ENCODE measurements at places on chromosomes 13 and 19.

- DNase-seq: no peak
These were observed 543.1 kb upstream of the SLITRK5 start for GRCh38 chr13:87128036-87128435.

- DNase-seq: no peak
These were observed 12.4 kb downstream of the RFX1 start for GRCh38 chr19:13993590-13994300.

DNA sequence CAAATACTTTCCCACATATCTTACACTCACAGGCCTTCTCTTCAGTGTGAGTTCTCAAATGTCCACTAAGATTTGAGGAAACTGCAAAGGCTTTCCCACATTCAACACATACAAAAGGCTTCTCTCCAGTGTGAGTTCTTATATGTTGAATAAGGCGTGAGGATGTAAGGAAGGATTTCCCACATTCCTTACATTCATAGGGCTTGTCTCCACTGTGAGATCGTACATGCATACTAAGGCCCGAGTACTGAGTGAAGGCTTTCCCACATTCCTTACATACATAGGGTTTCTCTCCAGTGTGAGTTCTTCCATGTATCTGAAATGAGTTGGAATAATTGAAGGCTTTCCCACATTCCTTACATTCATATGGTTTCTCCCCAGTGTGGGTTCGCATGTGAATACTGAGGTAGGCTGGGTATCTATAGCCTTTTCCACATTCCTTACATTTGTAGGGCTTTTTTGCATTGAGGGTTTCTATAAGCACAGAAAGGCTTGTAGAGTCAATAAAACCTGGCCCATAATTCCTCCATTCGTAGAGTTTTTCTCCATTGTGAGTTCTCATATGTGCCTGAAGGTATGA, 9.6 kb downstream of the ZNF426 start:
- no peak for DNase-seq

- no peak for DNase-seq
These were observed 8.7 kb downstream of the IFNL1 start for GRCh38 chr19:39304701-39305571.

DNA sequence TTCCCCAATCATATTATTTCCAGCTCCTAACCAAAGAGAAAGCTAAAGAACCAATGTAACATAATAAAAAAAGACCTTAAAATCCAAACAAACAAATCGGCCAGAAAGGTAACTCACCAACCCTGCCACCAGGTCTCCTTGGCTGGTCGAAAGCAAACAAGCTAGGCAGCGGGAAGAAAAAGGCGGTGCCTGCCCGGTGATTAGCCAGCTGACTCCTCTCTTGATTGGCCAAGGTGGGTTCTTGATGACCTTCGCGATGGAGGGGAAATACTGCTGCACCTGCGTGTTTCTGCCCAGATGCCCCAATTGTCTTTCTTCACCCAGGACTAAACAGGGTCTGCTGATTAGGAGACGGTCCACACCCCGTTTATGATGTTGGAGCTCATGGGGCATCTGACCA, at the start of gene NLRP11:
Gene NLRP11 (minus strand): TSS at position 154 of the 400 bp plus-strand sequence. CDS start 13,825 bp downstream, outside the sequence.
- no peak for DNase-seq

- no peak for DNase-seq
These were observed 56.1 kb upstream of the FREM2 start for GRCh38 chr13:38630780-38631179.

DNA sequence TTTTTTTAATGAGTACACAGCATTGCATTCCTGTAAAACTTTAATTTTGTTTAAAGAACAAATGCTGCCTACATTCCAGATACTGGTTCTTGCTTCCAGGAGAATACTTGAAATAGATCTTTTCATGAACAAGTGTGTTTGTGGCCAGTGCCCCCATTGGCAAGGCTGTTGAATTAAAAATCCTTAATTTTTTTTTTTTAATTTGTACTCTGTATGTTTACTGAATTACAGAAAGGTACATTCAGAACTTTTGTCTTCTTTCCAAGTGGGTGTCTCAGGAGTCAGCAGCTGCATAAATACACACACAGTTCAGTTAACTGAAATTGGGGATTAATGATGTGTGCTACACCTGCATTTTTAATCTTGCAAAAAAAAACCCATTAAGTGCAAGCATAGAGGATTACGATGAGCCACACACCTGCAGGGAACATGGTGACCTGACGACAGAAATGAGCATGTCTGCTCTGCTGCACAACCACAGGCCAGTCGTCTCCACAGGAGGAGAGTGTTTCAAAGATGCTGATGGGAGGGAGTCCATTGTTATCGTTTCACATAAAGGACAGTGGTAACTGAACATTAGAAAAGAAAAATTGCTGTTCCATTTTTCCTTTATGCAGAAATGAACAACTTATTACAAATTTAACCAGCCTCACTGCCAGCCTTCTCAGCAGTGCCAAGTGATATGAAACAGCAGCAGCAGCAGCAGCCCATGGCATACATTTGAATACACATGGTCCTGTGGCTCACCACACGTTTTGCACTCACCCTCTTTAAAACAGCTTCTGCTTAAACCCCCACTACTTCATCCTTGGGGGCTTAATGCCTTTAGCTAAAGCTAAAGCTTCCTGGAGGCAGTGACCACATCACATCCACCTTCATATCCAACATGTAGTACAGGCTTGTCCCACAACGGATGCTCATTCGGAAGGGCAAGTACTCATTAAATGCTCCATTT, 72.3 kb upstream of the RFC3 start:
- no peak for DNase-seq

- no peak for DNase-seq
These were observed 341.4 kb downstream of the LIG4 start for GRCh38 chr13:107873926-107874325.

GRCh38 chr13:25207291-25207810, 35.3 kb upstream of the AMER2 start:
- DNase-seq: no peak

DNA sequence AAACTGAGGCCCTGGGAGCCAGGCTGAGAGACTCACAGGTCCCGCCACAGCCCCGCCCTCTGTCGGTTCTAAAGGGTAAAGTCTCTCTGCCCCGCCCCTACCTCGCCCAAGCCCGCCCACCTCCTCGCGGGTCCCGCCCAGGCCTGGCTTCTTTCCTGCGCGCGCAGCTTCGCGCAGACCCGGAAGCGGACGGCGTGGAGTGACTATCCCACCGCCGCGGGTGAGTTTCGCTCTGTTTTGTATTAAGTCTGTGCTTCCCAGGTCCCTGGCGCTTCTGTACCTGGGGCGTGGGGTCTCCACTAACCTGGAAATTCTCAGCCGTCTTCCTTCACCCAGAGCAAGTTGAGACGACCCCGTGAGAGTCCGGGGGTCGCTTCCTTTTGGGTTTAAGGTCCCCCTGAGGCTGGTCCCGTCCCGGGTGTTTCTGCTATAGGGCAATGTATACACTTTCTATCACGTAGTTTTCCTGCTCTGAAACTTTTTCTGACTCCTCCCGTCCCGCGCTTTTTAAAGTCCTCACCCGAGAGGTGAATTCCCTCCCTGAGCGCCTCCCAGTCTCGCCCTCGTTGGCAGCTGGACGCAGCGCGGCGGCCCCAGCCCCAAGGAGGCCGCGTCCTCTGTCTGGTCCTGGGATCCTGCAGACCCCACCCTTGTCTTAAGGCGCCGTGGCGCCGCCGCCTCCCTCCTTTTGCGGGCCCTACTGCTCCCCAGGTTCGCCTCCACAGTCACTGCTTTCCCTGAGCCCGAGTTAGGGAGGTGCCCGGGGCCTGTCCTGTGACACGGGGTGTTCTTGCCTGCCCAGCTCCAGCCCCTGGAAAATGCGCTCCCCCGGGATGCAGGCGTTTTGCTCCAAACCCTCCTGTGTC, at the start of gene ZNF765:
Gene ZNF765 (plus strand): TSS at position 176 of the 866 bp plus-strand sequence. CDS start 2,867 bp downstream, outside the sequence.
- peak; percentile 90 for DNase-seq

DNA sequence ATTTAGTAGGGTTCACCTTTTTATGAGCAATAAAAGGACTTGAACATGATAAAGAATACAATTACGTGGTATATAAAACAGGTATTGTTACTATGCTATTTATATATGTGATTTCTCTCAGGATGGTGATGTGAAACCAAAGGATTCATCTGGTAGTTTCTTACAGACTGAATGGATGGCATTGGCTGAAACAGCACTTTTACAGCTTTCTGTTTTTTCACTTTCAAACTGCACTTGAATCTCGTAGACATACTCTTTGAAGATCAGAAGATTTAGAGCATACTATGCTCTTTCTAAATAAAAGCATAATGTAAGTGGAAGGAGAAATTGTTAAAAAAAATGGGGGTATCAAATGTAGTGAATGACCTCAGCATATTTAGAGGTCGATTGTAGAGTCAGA, 354.8 kb downstream of the HS6ST3 start:
- no peak for DNase-seq

GRCh38 chr13:33953203-33953602, 135.3 kb downstream of the RFC3 start:
- DNase-seq: no peak

DNA sequence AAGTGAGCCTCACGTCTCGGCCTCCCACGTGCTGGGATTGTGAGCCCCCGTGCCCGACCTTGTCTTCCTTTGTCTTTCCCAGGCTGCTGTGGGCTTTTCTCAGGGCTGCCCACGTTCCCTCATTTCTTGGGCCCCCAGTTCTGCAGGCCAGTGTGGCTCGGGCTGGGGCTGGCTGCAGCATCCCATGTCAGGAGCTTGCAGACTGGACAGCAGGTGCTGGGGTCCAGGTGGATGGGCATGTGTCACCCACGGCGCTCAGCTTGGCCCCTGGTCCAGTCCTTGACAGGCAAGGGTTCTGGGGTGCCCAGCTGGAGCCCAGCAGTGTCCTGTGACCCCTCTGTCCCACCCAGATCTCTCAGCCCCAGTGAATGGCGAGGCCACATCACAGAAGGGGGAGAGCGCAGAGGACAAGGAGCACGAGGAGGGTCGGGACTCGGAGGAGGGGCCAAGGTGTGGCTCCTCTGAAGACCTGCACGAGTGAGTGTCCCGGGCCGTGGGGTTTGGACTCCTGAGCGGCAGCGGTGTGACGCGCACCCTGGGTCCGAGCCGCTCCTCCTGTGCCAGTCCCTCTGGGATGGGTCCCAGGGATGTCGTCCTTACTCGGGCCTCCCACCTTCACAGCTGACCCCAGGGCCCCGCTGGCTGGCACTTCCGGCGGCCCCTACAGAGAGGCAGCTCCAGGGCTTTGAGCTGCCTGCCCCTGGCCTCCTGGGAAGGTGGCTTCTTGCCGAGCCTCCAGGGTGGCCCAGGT, 17.3 kb downstream of the PLIN4 start:
- DNase-seq: no peak

- no peak for DNase-seq
These were observed 32.5 kb downstream of the PIP5K1C start for GRCh38 chr19:3667766-3668165.

DNA sequence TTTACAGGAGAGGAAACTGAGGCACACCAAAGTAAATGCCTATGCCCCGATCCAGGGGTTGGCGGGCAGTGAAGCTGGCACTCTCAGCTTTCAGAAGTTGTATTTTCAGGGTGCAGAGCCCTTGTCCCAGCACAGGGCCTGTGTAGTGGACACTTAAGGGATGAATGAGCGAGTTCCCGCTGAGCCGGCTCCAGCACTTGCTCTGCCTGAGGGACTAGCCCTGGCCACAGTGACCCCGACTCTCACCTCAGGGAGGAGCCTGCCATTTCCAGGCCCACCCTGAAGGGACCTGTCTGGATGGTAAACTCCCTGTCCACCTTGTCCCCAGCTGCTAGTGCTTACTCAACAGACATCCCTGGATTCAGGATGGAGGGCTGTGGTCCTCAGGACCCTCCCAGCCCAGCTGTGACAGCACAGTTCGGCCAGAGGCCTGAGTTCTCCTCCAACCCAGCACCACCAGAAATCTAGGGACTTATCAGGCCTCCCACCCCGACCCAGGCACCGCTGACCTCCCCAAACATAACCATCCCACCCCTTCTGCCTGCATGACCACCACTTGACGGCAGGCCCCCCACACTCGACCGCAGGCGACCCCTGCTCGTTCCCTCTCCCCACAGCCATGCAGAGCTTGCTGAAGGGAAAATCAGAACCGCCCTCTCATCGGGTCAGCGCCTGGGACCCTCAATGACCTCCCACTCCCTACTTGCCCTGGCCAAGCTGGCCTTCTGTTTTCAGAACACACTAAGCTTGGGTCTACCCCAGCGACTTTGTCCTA, 8.4 kb downstream of the PPP6R1 start:
- DNase-seq: no peak

GRCh38 chr19:14072535-14073260, at the start of gene MISP3:
MISP3 (plus strand) TSS chr19:14072786; CDS start chr19:14073310, 524 bp downstream.
- no peak for DNase-seq

- DNase-seq: no peak
These were observed 23.7 kb downstream of the LYPD3 start for GRCh38 chr19:43441716-43442115.

GRCh38 chr19:49357186-49357585, 5.0 kb downstream of the TEAD2 start:
- no peak for DNase-seq

DNA sequence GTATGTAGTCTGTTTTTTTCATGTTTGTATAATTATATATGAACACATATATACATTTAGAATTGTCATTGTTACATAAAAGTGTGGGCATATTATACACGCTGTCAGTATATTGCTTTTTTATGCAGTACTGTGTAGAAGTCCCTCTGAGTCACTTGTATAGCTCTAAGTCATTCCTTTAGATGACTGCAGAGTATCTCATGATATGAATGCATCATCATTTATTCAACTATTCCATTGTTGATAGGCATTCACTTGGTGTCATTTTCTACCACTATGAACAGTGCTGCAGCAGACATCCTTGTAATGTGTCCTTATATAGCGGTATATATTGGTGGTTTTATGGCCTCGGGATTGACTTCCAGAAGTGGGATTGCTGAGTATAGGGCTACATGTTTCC, 15.3 kb downstream of the RFXAP start:
- DNase-seq: no peak

DNA sequence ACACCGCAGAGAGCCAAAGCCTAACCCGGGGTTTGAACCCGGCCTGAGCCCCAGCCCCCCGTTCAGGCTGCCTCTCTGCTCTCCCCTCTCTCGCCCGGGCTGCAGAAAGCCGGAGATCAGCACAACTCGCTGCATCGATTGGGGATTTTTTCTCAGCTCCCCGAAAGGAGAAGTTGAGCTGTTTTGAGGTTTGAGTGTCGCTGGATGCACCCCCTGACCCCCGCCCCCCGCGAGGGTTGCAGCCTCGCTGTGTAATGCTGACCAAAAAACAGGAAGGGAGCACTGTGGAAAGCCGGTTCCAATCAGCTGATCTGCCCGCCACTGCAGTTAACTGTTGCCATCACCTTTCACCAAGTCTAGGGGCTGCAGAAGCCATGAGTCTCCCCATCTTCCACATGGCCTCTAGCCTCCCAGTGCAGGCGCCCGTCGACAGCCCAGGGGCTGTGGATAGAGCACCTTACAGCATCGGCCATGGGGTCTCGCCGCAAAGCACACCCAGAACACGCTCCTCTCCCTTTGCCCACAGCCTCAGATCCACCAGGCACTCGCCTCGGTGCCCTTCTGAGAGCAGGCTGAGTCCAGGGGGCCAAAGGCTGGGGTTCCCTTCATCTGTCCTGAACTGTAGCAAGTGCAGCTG, 34.5 kb downstream of the MYO9B start:
- DNase-seq: no peak

DNA sequence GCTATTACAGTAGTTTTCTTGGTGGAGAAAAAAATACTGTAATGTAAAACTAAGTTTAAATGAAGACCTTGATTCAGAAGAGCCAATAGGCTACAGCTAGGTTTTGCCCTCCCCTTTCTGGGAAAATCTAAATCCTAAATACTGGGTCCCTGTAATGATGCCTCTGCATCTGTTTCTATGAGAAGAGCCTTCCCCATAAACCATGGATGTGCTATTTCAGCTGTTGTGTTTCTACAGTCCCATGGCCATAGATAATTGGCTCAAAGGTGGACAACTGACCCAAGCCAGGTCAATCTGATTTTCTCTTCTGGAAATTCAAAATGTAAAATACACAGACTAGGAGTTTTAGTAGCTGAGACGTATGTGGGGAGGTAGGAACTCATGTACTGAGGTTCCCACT, 101.9 kb downstream of the NDFIP2 start:
- no peak for DNase-seq

- DNase-seq: peak; percentile 59
These were observed 6.0 kb downstream of the SPRED3 start for GRCh38 chr19:38394488-38394887.
